T follicular helper cell (primary cell): ENCODE measurements at places on chromosomes 5 and 9.

GRCh38 chr5:175743676-175744210 is 85.9 kb downstream of the HRH2 start:
- DNase-seq: no peak

- peak; percentile 34 for DNase-seq
These were observed 43.1 kb downstream of the NDFIP1 start for GRCh38 chr5:142151436-142152383.

GRCh38 chr5:11030671-11031070 is 269.6 kb upstream of the DAP start:
- DNase-seq: no peak

DNA sequence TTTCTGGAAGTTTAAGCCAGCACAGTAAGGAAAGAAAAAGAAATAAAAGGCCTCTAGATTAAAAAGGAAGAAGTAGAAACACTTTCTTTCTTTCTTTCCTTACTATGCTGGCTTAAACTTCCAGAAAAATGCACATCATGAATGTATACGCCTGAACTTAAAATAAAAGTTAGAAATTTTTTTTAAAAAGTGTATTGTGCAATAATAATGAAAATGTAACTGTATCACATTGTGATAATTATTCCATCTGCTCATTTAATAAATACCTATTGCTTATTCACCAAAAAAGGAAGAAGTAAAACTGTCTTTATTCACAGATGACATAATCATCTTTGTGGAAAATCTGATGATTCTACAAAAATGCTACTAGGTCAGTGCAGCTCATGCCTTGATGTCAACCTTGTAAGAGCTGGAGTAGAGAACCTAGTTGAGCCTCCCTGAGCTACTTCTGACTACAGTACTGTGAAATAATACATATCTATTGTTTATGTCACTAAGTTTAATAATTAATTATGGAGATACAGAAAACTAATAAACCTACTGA is 49.4 kb downstream of the MCTP1 start:
- no peak for DNase-seq

DNA sequence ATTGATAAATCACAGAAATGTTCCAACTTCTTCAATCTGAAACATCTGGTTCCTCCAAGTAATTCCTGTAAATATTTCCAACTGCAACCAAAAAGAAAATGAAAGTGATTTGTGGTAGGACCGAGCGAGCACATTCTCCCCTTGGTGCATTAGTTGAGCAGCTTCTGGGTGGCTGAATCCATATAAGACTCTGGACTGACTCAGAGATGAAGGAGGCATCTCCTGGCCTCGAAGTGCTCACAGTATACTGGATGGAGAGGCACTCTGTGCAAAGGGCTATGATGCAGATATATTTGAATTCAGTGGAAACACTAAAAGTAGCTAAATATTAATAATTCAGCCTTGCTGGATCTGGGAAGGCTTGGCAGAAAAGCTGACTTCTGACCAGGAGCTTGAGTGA is 265.0 kb downstream of the MARCHF11 start:
- no peak for DNase-seq

DNA sequence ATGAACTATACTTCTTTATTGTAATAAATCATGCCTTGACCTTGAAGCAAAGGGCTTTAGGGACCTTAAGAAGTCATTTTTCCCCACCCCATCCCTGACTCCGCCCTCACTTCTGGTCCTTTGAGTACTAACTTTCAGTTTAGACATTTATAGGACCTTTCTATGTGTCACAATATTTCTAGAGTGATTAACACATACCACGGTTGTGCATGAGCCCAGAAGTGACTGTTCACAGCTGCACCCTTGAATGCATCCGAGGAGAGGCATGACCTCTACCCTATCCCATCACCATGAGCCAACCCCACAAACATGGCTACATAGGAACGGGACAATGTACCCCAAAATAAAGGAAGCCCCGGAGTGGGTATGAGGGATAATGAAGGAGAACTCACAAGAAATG is 160.3 kb downstream of the HSD17B3 start:
- DNase-seq: no peak

GRCh38 chr9:69078069-69078468 is 42.5 kb downstream of the FXN start:
- DNase-seq: no peak

DNA sequence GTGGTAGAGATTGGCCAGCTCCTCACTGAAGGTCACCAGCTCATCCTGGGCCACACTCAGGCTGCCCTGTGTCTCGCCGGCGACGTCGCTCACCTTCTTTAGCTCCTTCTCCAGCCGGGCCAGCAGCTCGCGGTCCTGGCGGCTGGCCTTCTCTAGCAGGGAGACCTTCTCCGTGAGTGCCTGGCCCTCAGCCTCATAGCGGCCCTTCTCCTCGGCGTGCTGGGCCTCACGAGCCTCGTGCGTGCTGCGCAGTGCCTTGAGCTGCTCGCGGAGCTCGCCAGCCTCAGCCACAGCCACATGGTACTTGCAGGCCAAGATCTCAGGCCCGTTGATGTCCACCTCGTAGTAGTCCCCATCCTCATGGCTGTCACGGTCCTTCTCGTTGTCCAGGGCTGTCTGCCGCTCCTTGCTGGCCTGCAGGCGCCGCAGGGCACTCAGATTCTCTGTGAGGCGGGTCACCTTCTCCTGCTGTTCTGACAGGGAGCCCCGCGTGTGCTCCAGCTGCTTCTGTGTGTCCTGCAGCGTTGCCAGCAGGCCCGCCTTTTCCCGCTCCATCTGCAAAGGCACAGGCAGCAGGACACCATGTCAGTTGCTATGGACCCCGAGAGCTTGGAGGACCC is 45.5 kb downstream of the BICD2 start:
- no peak for DNase-seq
